ENCODE measurements at places on chromosomes 3 and 15. TPM values are rescaled to one million over a fixed set of nuclear protein-coding genes. Genes with fewer than 3 reads are reported as not detected.

The POC1A gene
- 22.4 TPM for total RNA-seq

The PAQR5 gene
- total RNA-seq = not detected

The P2RY13 gene
- not detected for total RNA-seq

The TMED3 gene
- total RNA-seq = 34.2 TPM

The FGF12 gene
- not detected for total RNA-seq

The BTD gene
- 9.6 TPM for total RNA-seq

The DNAJC19 gene
- total RNA-seq = 63.7 TPM

The ZNF662 gene
- 2.2 TPM for total RNA-seq

The HMG20A gene
- total RNA-seq = 62.4 TPM

The IL5RA gene
- 0.48 TPM for total RNA-seq

The PPP1R14D gene
- not detected for total RNA-seq

The C3orf80 gene
- total RNA-seq = not detected

The ITGB5 gene
- total RNA-seq = 3.7 TPM

The KLHL40 gene
- not detected for total RNA-seq

The PFN2 gene
- total RNA-seq = 4.3 TPM

The KIF15 gene
- 39.8 TPM for total RNA-seq

The WDR73 gene
- 27.9 TPM for total RNA-seq

The OR5K2 gene
- total RNA-seq = not detected

The SLC27A2 gene
- total RNA-seq = 8.8 TPM

The TTLL13 gene
- total RNA-seq = 0.47 TPM

The GCHFR gene
- 58.2 TPM for total RNA-seq

The SLC2A2 gene
- not detected for total RNA-seq

The NR1I2 gene
- total RNA-seq = 0.28 TPM

The TSEN2 gene
- total RNA-seq = 10.9 TPM

The PIERCE2 gene
- not detected for total RNA-seq

The MDFIC2 gene
- total RNA-seq = not detected

The LRRN1 gene
- 1.4 TPM for total RNA-seq

The MRAS gene
- total RNA-seq = 1.0 TPM

The GOLGA6L25 gene
- total RNA-seq = not detected

The SLC6A20 gene
- not detected for total RNA-seq

The TMIE gene
- 0.36 TPM for total RNA-seq

The SLC28A1 gene
- not detected for total RNA-seq

The ARGFX gene
- not detected for total RNA-seq

The HTR3E gene
- not detected for total RNA-seq

The AVEN gene
- 6.1 TPM for total RNA-seq

The LRRIQ4 gene
- 0.22 TPM for total RNA-seq

The CEP70 gene
- 28.3 TPM for total RNA-seq

The CSPG4 gene
- not detected for total RNA-seq

The HES1 gene
- not detected for total RNA-seq

The NXPE3 gene
- 30.7 TPM for total RNA-seq

The CDHR4 gene
- total RNA-seq = 0.22 TPM

The SLC51B gene
- total RNA-seq = not detected

The PEX5L gene
- not detected for total RNA-seq

The TM4SF4 gene
- not detected for total RNA-seq

The SV2B gene
- 0.08 TPM for total RNA-seq

The CAMK2N2 gene
- total RNA-seq = not detected

The SPATA12 gene
- not detected for total RNA-seq

The ITGA11 gene
- total RNA-seq = 0.61 TPM

The TMC3 gene
- total RNA-seq = not detected

The PROK2 gene
- total RNA-seq = not detected

The ZNF639 gene
- total RNA-seq = 38.9 TPM

The HESX1 gene
- total RNA-seq = not detected

Measured in activated naive CD8-positive, alpha-beta T cell treated with anti-CD3 and anti-CD28 coated beads, Interleukin-2, amount 10 ng/mL, durations not matched to agents 7 days and 5 days (primary cell).